ENCODE measurements at places on chromosomes 4 and X.

- no peak for DNase-seq
Observed at GRCh38 chr4:148118179-148118578, 324.0 kb downstream of the NR3C2 start.

DNA sequence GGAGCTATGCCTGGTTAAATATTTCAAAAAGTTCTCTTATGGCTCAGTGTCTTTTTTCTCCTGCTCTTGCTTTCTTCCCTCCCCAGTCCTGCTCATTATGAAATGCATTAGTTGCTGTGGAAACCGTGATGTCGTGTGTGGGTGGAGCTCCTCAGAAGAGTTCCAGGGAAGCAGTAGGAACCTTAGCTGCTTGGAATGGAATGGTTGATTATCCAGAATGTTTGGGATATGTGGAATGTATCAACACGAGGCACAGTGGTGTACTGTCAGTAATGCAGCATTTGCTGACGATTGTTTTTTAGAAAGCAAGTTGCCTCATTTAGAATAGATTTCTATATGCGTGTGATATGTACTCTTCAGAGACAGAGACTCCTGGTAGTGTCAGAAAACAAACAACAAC is 333.2 kb downstream of the ARHGAP10 start:
- no peak for DNase-seq

DNA sequence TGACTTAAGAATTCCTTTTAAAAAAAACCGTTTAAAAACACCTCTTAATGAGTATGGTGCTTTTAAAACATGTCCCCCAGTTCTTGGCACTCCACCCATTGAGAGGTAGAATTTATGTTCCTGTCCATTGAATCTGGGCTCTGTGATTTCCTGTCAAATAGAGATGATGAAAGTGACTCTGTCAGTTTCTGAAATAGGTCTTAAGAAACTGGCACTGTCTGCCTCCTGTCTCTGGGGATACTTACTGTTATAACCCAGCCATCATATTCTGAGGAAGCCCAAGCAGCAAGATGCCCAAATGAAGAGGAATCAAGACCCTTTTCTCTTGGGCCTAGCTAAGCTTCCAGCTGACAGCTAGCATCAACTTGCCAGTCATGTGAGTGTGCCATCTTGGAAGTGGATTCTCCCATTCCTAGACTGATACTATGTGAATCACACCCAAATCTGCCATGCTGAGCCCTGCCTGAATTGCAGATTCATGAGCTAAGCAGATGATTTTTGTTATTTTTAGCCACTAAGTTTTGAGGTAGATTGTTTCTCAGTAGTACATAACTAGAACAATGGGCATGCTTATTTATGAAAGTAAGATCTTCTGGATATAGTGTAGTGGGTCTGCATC is 22.8 kb downstream of the C4orf54 start:
- no peak for DNase-seq

- no peak for DNase-seq
Observed at GRCh38 chr4:66071911-66072310, 401.6 kb upstream of the EPHA5 start.

DNA sequence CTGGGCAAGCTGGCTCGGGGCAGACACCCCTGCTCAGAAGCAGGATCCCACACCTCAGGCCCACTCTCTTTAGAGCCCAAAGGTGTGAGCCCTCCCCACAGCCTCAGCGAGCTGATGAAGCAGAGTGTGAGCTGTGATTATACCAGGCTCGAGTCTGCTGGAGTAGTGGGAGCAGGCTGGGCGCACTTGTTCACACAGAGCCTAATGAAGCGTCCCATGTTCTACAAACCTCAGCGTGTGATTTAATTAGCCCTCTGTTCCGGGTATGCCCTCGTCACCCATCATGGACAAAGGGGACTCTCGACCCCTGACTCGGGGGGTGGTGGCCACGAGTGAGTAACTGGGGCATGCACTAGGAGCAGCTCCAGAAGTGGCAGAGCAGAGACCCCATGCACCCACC is 62.3 kb downstream of the PPP2R2C start:
- DNase-seq = no peak

- no peak for DNase-seq
Observed at GRCh38 chr4:21507439-21507838, 441.1 kb downstream of the KCNIP4 start.

DNA sequence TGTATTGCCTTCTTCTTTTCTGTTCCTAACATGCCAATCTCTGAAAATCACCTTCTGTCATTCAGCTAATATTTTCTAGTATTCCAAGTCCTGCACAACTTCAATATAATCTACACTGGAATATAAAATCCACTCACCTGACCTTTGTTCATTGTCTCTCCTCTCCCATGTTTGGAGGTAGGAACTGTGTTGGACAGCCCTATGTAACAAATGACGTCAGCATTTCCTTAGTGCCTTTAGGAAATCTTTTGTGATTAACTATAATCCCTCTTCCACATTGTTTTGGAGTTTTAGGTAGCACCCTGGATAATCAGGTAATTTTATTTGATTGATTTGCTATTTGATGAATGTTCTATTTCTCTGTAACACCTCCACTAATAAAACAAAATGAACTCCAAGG is 814.8 kb upstream of the PRKX start:
- no peak for DNase-seq

GRCh38 chr4:22435652-22436051 is 80.2 kb downstream of the ADGRA3 start:
- DNase-seq = no peak

DNA sequence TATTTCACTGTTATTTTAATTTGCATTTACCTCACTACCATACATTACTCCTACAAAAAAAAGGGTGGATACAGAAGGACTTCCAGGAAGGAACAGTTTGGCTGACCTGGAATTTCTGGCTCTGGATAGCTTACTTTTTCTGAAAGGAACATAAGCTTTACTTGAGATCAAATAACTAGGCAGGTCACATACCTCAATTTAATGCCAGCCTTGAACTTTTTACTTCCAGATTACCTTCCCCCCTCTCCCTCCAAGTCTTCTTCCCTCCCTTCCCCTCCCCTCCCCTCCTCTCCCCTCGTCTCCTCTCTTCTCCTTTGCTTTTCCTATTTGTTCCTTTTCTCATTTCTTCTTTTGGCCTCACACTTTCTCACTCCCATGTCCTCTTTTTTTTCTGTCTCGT is 659.2 kb upstream of the AADAT start:
- DNase-seq = no peak

Data from sigmoid colon (tissue), 7 donors.